ENCODE measurements at places on chromosomes 5 and 9.

DNA sequence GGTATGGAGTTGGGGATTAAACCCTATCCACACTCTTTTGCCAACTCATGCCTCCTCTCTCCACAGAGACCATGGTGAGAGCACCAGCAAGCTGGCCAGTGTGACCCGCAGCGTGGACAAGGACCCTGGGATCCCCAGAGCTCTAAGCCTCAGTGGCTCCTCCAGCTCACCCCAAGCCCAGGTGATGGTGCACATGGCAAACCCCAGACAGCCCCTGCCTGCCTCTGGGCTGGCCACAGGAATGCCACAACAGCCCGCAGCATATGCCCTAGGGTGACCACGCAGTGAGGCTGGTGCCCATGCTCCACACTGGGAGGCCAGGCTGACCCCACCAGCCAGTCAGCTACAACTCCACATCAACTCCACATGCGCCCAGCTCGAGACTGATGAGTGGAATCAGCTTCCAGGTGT lies 11.5 kb upstream of the CARD19 start:
- DNase-seq: no peak

GRCh38 chr5:158064334-158065123 lies 205.6 kb upstream of the CLINT1 start:
- DNase-seq: no peak

DNA sequence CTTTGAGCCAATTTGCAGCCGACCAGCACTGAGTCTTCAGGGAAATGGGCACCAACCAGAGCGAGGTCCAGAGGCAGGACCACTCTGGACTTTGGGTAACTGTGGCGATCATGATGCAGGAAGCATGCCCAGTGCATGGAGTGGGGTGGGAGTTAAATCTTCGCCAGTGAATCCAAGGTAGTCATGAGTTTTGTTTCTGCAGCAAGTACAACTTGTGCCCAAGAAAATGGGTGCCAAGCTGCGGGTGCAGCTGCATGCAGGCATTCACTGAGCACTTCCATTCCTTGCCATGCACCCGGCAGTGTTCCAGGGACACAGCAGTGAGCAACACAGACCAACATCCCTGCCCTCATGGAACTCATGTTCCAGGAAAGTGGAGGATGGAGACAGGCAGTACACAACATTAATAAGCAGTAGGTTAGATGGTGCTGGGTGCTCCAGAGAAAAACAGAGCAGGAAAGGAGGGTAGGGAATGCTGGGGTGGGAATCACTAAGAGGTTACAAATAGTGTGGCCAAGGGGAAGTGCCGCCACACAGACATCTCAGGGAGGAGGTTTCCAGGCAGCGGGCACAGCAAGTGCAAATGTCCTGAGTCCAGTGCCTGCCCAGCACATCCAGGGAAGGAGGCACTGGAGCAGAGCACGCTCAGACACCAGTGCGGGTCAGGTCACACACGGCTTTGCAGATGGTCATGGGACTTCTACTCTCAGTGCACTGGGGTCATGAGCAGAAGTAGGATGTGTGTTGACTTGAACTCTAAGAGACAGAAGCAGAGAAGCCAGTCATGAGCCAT lies 48.2 kb upstream of the LMX1B start:
- no peak for DNase-seq

- no peak for DNase-seq
These were observed 52.5 kb upstream of the SLC2A8 start for GRCh38 chr9:127344368-127345000.

DNA sequence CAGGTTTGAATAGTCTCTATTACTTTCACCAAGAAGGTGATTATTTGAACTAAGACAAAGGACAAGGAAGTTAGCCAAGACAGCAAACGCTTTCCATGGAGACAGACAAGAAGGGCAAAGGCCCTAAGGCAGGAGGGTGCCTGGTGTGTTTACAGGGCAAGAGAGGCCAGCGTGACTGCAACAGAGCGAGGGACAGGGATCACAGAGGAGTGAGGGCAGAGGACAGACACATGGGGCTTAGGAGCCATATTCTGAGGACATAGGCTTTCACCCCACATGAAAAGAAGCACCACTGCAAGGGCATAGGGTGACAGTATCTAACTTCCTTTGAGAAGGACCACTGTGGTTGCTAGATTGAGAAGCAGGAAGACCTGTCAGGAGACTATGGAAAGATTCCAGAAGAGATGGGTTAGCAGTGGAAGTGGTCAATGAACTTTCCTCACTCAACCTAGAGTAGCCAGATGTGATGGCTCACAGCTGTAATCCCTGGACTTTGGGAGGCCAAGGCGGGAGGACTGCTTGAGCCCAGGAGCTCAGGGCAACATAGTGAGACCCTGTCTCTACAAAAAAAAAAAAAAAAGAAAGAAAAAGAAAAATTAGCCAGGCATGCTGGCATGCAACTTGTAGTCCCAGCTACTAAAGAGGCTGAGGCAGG lies 5.0 kb upstream of the HAVCR1 start:
- DNase-seq: no peak

GRCh38 chr9:76537150-76537646 lies 78.2 kb downstream of the GCNT1 start:
- DNase-seq: no peak

All from activated T-cell treated with anti-CD3 and anti-CD28 coated beads, Interleukin-2, amount 50 U/mL, for 72 hours (primary cell).